ENCODE measurements at places on chromosomes 3 and 15.

DNA sequence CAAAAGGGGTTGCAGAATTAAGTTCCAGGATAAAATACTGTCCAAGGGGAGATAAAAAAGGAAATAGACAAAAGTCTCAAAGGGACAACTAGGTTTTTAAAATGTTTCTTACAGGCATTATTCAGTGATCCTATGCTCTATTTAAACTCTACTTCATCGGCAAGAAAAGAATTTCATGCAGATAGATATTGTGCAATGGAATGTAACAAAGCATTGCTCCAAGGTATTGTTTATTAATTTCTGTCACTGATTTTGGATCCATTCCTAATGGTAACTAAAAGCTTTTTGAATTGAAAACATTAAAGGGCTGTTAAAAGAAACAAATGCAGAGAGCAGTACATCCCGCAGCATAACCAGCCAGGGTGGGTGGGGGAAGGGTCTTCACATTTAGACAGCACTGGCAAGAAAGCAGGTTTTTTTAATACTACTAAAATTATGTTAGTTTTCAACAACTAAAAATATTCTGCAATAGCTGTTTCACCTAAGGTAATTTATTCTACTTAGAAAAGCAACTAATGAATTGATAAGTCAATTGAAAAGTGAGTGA is 82.9 kb downstream of the THBS1 start:
- no peak for DNase-seq

GRCh38 chr3:95655363-95655986 is 1158.9 kb upstream of the EPHA6 start:
- no peak for DNase-seq

- no peak for DNase-seq
Observed at GRCh38 chr3:63909431-63909830, 2.8 kb downstream of the SCAANT1 start.

- no peak for DNase-seq
Observed at GRCh38 chr15:45338417-45338816, 39.9 kb downstream of the GATM start.

DNA sequence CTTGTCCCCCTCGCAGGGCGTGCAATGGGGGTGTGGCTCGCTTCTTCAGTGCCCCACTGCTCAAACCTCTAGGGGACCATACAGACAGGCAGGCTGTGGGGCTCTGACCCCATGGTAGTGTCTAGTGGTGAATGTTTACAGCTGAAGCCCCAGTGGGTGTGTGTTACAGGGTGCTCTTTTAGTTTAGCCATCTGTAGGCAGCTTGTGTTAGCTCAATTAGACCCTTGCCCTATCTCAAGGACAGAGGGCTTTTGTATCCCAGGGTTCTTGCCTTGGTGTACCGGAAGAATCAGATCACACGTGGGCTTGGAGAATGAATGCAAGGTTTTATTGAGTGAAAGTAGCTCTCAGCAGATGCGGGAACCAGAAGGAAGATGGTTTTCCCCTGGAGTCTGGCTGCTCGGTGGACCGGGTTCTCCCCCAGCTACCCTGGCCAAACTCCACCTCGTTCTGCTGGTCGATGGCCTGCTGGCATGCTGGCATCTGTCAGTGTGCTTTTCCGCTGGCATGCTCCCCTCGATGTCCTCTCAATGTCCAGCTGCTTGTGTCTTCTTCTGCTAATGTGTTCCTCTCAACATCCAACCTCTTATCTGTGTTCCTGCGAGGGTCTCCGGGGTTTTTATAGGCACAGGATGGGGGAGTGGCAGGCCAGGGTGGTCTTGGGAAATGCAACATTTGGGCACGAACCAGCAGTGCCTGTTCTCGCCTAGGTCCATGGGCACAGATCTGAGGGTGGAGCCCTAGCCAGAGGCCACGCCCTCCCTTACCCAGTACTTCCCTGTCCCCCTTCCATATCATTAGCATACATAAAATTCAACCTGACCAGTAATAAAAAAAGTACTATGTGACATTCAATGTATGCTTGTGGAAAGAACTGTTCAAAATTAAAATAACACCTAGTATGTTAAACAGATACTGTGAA is 6.6 kb downstream of the SPCS1 start:
- DNase-seq: no peak

DNA sequence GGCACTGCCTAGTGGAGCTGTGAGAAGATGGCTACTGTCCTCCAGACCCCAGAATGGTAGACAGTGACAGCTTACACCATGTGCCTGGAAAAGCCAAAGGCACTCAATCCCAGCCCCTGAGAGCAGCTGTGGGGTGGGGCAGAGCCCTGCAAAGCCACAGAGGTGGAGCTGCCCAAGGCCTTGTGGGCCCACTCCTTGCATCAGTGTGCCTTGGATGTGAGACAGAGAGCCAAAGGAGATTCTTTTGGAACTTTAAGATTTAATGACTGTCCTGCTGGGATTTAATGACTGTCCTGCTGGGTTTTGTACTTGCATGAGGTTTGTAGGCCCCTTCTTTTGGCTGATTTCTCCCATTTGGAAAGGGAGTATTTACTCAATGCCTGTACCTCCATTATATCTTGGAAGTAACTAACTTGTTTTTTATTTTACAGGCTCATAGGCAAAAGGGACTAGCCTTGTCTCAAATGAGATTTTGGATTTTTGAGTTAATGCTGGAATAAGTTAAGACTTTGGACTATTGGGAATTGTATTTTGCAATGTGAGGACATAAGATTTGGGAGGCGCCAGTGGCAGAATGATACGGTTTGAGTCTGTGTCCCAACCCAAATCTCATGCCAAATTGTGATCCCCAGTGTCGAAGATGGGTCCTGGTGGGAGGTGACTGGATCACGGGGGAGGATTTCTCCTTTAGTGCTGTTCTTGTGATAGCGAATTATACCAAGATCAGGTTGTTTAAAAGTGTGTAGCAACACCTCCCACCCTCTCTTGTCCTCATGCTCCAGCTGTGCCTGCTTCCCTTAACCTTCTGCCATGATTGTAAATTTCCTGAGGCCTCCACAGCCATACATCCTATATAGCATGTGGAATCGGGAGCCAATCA is 80.4 kb downstream of the MYO5A start:
- no peak for DNase-seq

DNA sequence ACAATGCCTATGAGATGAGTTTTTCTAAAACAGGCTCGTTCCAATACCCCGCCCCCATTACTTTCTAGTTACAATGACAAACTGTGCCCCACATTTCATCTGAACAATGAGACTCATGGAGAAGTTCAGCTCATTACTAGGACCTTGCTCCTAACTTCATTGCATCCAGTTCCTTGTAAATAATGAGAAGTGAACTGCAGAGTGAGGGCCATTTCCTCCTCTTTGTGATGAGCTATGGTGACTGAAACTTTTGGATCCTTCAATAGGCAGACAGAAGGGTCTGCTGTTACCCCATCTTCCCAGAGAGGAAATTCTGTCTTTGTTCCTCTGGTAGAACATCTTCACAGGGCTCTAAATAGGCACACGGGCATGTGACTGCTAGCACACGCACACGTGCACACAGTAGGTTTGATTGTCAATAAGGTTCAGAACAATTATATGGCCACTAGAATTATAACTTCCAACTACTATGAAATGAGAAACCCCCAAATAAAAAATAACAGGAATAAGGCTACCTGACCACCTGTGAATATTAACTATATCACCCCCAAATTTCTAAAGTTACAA is 51.8 kb downstream of the SERP1 start:
- no peak for DNase-seq

DNA sequence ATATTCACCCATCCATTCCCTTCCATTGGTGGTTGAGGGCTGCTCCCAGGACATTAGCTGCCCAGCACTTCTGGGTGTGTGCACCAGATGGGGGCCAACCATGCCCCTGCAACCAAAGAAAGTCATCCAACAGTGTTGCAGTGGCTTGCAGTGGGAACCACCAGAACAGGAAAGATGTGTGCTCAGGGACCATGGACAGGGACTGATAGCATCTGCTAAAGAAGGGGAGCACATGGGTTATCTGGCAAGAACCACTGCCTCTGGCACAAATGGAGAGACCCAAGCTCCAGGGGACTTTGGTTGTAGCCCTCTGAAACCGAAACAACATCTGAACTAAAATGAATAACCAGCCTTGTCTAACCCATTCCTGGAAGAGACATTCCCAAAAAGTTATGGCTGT is 8.1 kb downstream of the DCLK3 start:
- DNase-seq: no peak

DNA sequence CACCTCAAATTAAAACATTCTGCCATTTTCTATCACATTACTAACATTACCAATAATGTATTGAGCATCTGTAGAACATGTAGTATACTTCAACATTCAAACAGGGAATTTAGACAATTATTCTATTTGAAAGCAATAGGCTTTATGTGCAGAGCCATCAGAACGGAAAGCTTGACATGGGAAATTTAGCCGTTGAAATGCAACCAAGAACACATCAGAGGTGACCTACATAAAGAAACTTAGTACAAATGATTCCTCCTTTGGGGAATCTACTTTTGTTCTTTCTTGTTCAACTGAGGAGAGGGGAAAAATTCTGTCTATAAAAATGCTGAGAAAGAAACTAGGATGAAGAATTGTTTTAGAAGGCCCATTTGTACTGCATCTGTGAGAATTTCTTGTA is 38.6 kb upstream of the RBMS3 start:
- DNase-seq: no peak

- no peak for DNase-seq
Observed at GRCh38 chr3:87397211-87397610, 120.8 kb upstream of the POU1F1 start.

DNA sequence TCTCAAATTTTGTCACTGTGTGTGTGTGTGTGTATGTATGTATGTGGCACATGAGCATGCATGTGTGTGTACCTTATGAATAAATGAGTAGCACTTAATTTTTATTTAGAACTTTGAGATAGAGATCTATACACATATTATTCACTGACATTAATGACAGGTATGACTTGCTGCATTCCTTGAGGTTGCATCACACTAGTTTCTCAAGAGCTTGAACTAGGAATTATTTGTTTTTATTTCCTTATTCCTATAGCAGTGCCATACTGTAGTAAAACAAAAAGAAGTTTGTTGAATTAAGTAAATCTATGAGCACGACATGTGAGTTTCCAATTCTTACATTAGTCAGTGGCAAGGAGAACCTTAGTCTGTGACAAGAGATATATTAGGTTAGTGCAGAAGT is 943.9 kb downstream of the ROBO1 start:
- DNase-seq: no peak

- DNase-seq: no peak
Observed at GRCh38 chr3:114587986-114588385, 294.2 kb downstream of the TIGIT start.

- DNase-seq: no peak
Observed at GRCh38 chr15:48354694-48355303, 23.6 kb downstream of the DUT start.

DNA sequence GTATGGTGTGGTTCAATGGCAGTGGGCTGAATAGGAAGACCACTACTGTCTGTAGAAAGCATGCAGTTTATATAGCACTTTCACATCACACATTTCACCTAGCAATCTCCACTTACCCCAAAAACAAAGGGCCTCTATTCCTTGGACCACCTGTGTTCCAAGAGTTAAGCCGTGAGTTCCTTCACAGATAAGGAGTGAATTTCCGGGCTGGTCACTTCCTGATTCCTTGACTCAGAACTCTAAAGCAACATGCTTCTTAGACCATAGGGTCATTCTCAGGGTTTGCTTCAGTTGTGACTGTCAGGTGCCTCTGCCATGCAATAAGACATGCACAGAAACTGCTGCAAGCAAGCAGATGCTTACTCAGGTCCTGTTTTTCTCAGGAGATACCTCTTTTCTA is 588.5 kb upstream of the TGFBR2 start:
- no peak for DNase-seq

DNA sequence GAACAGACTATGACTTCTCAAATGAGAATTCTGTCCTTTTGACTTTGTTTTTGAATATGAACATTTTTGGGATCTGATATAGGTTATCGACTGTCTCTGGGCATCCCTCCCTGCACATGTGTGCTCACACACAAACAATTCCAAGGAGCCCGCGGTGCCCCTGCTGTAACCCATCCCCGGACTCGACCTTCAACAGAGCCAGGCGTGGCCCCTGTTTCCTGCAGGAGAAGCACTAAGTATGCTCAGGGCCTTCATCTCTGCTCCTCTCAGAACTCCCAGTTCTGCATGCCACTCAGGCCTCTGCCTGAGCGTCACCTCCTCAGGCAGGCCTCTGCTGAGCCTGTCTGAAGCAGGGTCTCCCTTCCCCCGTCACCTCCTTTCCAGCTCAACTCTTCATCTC is 57.6 kb downstream of the NUP210 start:
- no peak for DNase-seq

DNA sequence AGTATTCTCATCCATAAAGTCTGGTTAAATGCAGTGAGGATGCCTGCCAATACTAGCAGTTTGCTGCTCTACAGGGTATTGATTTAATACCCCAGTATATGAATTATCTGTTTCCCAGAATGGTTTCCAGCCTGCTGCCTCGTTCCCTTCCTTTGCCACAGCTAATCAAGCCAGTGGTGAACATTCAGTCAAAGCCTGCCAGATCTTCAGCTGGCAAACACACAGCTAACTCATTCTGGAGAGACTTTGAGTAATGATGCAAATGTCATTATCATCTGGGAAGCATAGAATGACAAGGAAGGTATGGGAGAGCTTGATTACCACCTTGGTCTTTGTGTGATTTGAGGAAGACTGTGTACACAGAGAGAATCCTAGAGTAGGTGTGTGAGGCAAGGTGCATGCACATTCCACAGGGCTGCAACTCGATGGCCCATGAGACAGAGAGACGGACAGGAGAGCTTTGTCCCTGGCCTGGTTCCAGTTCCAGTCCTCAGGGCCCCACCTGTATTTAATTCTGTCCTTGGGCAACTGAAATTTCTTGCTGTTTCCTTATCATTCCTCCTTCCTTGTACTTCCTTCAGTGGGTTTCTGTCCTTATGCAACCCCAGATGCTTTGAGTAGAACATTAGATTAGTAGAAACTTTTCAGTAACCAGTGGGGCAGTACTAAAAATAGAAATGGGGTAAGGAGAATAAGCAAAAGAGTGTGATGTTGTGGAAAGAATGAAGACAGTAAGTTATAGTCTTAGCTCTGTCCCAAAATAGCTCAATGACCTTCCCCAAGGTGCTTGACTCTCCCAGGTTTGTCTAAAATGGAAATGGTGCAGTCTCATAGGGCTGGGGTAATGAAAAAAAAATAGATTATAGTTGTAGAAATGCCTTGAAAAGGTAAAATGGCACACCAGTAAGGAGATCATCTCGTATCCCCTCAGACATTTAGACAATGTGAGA is 72.5 kb downstream of the MITF start:
- peak; percentile 29 for DNase-seq

DNA sequence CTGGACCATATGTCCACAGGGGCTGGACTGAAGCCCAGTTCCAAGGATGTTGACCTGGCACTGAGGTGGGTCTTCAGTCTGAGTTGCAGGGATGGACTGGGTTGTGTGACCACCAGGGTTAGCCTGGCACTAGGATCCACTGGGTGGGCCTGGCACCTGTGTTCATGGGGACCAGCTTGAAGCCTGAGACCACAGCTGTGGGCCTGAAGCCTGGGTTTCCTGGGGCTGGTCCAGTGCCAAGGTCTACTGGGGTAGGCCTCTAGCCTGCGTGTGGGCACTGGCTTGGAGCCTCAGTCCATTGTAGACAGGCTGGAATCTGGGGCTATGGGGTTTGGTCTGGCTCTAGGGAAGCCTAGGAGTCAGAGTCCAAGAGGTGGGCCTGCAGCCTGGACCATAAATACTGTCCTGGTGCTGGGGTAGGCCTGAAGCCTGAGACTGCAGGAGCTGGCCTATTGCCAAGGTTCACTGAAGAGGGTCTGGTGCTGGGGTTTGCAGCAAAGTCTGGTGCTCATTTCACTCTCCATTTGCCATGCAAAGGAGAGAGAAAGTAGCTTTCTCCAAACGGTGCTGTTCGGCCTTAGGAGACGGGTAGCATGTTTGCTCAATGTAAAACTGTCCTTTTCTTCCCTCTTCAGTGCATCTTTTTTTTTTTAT is 51.2 kb upstream of the TBC1D5 start:
- no peak for DNase-seq

All from heart left ventricle (tissue), 16 donors.